ENCODE measurements at places on chromosomes 1 and 21.

DNA sequence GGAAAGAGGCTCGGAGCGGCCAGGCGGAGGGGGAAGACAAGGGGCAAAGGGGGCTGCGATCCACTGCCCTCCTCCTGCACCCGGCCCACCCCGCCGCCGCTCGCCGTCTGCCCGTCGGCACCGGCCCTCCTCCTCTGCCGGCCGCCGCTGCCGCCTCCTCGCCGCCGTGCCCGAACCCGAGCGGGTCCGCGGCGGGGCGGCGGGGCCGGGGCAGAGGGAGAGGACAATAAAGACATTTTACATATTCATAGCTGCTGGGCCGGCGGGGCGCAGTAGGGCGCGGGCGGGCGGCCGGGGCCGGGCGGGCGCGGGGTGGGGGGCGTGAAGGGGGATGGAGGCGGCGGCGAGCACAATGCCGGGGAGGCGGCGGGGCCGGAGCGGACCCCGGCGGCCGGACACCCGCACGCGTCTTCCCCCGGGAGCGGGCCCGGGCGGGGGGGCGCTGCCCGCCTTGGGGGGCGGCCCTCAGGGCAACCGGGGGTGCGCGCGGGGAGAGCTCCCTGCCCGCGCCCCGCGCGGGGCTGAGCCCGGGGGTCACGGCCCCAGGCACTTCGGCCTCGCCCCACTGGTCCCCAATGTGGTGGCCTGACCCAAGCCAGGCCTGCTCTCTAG is 546 bp downstream of the POU2F1 start:
- DNase-seq: peak; percentile 23

DNA sequence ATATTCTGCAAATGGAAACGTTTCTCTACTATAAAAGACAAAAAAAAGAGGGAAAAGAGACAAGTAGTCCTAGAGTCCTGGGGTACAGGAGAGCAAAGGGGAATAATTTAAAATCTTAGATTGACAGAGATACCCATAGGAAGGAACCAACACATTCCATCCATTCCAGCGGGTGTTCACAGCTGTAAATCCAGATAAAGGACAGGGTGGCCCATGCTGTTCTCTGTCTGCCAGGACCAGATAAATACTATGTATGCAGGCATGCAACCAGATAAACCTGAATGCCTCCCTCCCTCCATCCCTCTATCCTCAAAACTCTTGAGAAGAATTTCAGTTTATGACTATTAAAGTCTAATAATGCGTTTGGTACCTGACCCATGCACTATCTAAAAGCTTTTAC is 131.8 kb downstream of the PTPN14 start:
- no peak for DNase-seq

- DNase-seq: no peak
These were observed 416.2 kb downstream of the MATN1 start for GRCh38 chr1:30307182-30307581.

GRCh38 chr1:96682056-96682455 is 39.5 kb upstream of the PTBP2 start:
- DNase-seq: no peak

DNA sequence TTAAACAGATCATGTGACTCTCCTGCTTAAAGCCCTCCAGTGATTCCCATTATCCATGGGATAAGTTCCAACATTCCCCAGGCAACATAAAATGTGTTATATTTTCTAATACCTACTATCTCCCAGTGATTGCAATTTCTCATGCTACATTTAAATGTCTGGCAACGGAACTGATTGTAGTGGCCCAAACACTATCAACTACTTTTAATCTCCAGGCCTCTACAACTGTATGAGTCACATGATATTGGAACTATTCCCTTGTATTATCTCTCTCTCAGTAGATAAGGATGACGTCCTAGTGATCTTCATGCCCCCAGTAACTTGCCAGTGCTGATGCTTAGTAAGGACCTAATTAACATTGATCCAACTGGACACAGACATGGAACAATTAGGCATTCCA is 49.9 kb downstream of the ERICH3 start:
- no peak for DNase-seq

DNA sequence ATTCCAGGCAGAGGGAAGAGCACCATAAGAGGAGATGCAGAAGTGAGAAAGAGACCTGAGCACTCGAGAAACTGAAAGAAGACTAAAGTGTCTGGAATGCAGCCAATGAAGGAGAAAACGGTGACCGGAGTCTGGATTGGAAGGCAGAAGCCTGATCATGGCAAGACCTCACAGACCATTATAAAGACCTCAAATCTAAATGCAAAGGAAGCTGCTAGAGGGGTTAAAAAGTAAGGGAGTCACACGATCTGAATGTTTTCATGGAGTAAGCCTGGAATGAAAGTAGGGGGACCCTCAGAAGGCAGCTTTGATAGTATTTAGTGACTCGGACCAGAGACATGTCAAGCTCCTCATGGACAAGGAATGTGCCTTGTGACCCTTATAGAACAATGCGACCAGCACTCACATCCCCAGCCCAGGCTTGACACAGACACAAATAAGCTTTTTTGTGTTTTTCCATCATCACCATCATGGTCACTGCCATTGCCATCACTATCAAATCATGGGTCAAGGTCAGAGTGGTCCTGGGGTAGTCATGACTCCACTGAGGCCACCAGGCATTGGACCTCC is 183.6 kb downstream of the SEC16B start:
- DNase-seq: no peak

GRCh38 chr1:77430966-77431690 is 149.3 kb downstream of the AK5 start:
- DNase-seq: no peak

DNA sequence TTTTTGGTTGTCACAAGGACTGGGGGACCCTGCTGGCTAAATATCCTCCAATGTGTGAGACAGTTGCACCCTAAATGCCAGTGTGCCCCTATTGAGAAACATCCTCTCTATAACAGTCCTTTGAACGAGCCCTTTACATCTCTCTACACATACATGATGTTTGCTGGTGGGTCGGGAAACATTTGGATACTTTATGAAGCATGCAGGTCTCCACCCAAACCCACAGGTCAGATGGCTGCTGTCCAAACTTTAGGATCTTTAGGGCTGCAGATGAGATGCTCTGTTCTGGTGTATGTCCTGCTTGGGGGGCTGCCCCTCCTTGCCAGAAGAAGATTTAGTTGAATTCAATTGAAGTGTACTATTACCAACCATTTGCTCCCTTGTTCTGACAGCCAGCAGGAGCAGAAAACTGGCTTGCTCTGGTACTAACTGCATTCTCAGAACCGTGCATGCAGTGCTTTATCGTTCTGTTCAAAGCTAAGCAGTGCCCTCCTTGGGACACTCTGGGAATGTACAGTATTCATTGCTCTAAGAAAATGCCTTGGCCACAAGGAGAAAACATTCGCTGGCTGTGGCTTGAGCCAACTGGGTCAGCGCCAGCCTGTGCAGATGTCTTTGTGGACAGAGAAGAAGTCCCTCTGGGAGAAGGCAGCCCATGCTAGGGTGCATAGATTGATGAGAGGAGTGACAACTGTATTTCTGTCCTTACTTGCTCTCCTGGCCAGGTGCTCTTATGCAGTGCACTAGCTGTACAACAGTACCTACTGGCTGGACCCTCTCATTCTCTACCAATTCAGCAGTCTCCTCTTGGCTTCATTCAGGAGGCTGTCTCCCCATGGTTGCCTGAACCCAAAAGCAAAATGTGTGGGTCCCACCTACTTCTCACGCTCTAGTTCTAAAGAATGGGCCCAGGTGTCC is 61.4 kb upstream of the DIRAS3 start:
- peak; percentile 76 for DNase-seq

- no peak for DNase-seq
These were observed 213.8 kb upstream of the TMEM51 start for GRCh38 chr1:14939527-14940284.

DNA sequence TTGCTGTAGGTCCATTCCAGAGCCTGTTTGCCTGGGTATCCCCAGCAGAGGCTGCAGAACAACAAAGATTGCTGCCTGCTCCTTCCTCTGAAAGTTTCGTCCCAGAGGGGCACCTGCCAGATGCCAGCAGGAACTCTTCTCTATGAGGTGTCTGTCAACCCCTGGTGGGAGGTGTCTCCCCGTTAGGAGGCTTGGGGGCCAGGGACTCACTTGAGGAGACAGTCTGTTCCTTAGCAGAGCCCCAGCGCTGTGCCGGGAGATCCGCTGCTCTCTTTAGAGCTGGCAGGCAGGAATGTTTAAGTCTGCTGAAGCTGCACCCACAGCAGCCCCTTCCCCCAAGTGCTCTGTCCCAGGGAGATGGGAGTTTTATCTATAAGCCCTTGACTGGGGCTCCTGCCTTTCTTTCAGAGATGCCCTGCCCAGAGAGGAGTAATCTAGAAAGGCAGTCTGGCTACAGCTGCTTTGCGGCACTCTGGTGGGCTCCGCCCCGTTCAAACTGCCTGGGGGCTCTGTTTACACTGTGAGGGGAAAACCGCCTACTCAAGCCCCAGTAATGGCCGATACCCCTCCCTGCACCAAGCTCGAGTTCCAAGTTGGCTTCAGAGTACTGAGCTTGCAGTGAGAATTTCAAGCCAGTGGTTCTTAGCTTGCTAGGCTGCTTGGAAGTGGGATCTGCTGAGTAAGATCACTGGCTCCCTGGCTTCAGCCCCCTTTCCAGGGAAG is 8.7 kb upstream of the SLC25A24 start:
- no peak for DNase-seq

- peak; percentile 68 for DNase-seq
These were observed 20.1 kb upstream of the COL16A1 start for GRCh38 chr1:31723828-31724359.

DNA sequence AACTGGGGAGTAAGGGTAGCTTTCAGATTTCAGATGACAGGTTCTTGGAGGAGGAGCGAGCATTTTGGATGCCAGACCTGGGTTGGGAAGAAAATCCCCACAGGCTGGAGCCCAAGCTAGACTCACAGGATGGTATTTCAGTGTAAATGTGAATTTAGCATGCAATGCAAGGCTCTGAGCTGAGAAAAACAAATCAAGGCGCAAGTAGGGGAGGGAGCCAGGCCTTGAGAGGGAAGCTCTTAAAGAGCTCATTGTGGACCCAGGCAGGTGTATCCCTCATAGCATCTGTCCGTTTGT is 386.1 kb downstream of the MATN1 start:
- no peak for DNase-seq

- DNase-seq: no peak
These were observed 29.1 kb upstream of the LRRC8C start for GRCh38 chr1:89603651-89604413.

- no peak for DNase-seq
These were observed 9.5 kb downstream of the CD84 start for GRCh38 chr1:160569806-160570205.

GRCh38 chr1:26856181-26856580 is 6.8 kb upstream of the SFN start:
- DNase-seq: no peak

DNA sequence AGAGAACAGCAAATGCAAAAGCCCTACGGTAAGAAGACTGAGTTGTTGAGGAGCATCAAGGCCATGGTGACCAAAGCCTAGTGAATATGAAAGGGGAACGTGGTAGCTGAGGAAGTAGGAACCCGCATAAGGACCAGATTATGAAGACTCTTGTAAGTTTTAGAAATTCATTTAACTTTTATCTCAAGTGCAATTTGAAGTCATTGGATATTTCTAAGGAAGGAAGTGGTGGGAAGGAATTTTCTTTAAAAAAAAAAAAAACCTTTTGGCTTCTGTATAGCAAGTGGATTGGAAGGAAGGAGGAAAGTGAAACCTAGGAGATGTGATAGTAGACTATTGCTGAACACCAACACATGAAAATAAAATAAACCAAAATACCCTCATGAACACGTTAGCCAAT is 119.0 kb downstream of the TNFSF18 start:
- DNase-seq: no peak

- DNase-seq: no peak
These were observed 21.8 kb upstream of the FBXO28 start for GRCh38 chr1:224092111-224092510.

DNA sequence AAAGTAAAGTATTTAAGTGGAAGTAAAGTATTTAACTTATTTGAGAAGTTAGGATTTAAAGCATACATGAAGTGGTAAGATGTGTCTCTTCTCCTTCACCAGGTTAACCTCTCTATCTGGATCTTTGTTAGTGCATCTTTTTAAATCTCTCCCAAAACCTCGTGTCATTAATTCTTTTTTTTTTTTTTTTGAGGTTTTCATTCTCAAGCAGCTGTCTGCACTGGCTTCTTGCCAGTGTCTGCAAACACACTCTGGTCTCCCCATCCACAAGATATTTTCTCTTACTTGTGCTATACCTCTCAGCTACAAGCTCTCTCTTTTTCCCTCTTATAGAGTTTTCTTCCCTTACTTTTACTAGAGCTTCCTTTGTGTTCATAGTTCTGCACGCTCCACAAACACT is 49.0 kb downstream of the CLDN17 start:
- DNase-seq: peak; percentile 31

- DNase-seq: no peak
These were observed 16.3 kb downstream of the C1orf167 start for GRCh38 chr1:11778336-11778735.

DNA sequence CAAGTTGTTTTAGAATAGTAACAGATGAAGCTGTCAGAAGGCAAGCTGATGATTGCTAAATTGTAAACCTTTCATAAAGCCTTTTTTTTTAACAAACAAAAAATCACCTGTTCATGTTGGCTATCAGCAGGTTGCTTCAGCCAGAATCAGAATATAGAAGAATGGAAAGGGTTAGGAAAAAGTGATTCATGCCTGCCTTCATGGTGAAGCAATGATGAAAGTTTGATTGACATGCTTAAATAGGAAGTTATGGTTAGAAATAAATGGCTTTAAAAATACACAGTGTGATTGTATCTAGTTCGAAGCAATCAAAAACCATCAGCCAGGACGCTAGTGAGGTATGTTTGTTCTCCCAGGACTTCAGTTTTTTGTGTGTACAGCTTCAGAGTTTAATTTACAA is 37.9 kb downstream of the GABPA start:
- DNase-seq: no peak

- no peak for DNase-seq
These were observed 1017.6 kb downstream of the KCNT2 start for GRCh38 chr1:195590649-195591048.

DNA sequence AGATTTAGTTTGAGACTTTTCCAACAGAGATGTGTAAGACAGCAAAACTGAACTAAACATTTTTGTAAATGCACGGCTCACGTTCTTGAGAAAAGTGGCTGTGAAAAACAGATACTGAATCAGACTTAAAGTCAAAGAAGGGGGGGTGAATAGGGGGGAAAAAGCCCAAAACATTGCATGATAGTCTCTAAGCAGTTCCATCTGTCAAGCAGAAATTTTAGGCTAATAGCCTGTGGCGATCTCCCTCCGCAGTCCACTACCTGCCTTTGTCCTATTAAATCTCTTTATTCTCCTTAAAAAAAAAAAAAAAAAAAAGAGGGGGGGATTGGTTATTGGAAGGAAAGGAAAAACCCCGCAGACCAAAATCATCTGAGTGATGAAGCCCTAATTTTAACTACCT is 217.6 kb upstream of the NFIA start:
- no peak for DNase-seq

DNA sequence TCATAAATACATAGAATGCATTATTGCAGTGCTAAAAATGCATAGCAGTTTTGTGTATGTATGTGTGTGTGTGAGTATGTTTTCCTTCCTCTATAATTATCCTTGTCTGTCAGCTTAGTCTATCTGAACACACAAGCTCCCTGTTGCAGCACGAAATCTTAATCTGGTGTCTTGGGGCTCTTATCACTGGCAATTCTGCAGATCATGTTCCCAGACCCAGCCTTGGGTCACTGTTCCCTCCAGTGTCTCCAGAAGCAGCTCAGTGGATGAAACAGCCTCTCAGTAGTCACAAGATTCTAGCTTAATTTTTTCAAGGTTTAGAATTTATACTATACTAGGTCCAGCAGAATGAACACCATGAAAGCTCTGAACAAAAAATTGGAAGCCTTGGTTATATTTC is 777.9 kb downstream of the MRPL39 start:
- no peak for DNase-seq

Data from hindlimb muscle (tissue), 1 donor.